Adrenal gland (tissue), 19 donors: ENCODE measurements at places on chromosomes 3 and 15. TPM values are rescaled to one million over a fixed set of nuclear protein-coding genes. Genes with fewer than 3 reads are reported as not detected.

GRCh38 chr15:80478075-80478474, 73.9 kb downstream of the ARNT2 start:
- no peak for DNase-seq

GRCh38 chr15:41822471-41822870, 5.4 kb upstream of the JMJD7 start:
- no peak for DNase-seq

Gene UBAP1L
- 2.9 TPM for total RNA-seq

DNA sequence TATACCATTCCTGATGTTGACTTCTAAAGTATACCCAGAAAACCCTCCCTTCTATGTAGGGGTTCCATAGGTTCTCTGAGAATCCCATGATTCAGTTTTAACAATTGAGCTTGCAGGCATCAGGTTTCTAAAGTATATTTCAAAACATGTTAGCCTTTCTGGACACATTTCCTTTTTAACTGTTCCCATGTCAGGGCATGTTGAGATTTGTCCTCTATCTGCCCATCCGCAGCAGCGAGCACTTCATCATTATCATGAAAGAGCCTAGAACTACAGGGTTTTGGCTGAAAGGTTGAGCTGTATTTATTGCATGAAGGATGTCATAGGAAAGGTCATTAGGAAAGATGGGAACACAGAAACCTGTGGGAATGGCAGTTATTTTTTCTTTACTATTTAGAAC, 201.1 kb upstream of the BHLHE40 start:
- no peak for DNase-seq

Gene CSPG5
- 0.50 TPM for total RNA-seq

- no peak for DNase-seq
Observed at GRCh38 chr15:59419170-59419569, 18.8 kb upstream of the FAM81A start.

DNA sequence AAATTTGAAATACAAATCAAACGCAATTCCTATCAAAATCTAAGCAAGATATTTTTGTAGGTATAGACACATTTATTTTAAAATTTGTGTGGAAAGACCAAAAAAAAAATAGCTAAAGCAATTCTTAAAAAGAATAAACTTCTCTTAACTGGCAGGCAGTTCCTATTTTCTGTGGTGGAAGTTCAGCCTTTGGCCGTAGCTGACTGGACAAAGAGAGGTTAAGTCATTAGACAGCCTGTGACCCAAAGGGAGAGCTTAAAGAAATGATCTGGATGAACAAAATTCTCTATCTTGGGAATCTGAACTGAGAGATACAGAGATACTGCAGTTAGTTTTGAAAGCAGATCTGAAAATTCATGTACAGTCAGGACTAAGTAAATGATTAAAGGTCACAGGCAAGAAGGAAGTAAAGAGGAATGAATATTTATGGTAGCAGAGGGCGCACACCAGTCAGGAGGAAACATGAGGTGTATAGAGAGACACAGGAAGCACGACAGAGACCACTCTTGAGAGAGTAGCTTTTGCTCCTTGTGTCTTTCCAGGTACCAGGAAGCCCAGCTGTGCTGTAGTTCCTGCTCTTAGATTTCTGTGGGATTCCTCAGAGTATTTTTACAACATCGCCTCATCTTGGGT, 57.5 kb downstream of the TPRG1 start:
- no peak for DNase-seq

- DNase-seq = no peak
Observed at GRCh38 chr3:133703915-133704314, 42.2 kb upstream of the TOPBP1 start.

Gene RAP2B
- 9.2 TPM for total RNA-seq

GRCh38 chr15:63381301-63382204, at the start of gene CA12:
TSS of gene CA12 (minus strand) at chr15:63381846. CDS start at chr15:63381720, 126 bp downstream.
- DNase-seq = peak; percentile 27

DNA sequence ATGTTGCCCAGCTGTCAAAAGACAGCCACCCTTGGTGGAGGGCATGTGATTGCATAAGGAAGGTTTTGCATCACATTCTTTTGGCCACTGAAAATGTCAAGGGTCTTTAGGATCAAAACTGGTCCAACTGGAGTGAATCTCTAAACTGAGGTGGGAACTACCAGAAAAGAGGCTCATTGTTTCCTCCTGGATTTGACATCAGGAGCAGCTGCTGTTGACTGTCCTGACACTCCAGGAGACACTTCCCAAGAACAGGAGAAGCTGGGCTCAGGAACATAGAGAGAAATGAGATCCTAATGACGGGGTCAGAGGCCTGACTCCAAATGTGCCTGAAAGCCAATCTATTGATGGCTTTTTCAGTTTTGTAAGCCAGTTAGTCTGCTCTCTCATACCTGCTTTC, 105.3 kb upstream of the LRIG1 start:
- DNase-seq = no peak

DNA sequence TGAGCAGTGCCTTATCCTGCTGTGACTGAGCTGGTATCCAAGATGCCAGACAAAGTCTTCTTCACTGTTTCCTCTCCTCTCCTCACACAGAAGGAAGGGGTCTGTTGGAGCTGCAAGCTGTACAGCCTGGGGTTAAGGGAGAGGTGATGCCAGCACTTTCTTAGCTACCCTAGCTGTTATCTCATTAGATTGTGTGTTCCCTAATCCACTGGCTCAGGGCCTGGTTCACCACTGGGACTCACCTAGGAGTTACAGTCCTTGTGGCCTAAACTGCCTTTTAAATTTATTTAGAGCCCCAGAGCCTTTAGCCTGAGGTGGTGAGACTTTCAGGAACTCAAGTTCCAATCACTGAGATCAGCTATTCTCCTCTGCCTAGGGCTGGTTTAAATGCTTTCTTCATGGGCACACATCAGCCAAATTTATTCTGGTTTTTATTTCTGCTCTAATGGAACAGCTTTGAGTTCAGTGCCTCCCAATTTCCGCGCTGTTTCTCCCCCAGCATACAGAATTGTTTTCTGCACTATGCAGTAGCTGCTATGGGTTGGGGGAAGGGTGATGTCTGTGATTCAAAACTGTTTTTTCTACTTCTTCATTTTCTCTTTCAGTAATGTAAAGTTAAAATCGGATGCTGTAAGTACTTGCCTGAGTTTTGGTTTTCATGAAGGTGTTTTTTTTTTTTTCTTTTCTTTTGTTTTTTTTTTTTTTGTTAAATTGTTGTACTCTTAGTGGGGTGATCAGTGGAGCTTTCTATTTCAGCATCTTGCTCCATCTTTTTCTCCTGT, 198.8 kb downstream of the DOCK3 start:
- no peak for DNase-seq

Gene KLHL40
- total RNA-seq = 0.54 TPM

Gene IL20RB
- 1.2 TPM for total RNA-seq

DNA sequence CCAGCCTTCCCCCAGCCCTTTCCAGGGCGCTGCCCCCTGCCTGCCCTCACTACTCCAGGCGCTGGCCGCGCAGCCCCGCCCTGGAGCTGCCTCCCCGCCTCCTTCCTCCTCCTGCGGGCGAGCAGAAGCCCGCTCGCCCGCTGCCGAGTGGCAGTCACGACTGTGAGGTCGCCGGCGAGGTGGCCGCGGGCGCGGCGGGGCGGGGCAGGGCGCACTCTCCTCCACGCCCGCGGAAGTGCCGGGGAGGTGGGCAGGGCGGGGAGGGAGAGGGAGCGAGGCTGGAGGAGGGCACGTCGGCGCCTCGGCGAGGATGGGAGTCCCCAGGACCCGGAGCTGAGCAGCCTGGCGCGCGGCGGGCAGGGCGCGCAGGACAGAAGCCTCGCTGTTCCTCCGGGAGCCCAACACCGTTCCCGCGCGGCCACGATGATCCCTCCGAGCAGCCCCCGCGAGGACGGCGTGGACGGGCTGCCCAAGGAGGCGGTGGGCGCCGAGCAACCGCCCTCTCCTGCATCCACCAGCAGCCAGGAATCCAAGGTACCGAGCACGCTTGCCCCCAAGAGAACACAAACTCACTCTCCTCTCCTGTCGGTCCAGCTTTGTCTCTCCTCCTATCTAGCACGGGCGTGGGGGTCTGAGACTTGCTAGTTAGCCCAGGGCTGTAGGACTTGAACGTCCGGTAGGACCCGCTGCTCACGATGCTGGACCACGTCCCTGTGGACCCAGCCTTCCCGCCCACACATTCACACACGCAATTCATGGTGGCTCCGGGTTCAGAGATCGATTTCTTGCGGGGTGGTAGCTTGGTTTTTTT, at the start of gene STAC:
Gene STAC, plus strand, starts transcription at position 284 of the 811 bp plus-strand sequence. Its CDS starts 140 bp downstream, at position 424.
- peak; percentile 25 for DNase-seq

DNA sequence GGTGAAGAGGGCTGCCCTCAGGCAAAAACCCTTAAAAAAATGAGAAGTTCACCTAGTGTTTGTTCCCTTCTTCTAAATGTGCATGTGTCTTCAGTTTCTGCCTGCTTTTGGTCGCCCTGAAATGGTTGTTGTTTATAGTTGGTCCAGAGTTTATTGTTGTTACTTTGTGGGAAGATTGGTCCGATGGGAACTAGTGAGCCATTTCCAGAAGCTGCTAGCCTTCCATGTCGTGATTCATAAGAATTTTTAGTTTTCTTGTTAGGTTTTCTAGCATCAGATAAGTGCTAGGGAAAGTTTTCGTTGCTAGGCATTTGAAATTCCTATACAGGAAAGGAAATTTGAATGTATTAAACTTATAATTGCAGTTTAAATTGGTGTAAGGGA, 33.7 kb downstream of the IFT122 start:
- DNase-seq = no peak

Gene NDN
- 166 TPM for total RNA-seq

- DNase-seq = no peak
Observed at GRCh38 chr15:96474231-96474664, 143.7 kb downstream of the NR2F2 start.

DNA sequence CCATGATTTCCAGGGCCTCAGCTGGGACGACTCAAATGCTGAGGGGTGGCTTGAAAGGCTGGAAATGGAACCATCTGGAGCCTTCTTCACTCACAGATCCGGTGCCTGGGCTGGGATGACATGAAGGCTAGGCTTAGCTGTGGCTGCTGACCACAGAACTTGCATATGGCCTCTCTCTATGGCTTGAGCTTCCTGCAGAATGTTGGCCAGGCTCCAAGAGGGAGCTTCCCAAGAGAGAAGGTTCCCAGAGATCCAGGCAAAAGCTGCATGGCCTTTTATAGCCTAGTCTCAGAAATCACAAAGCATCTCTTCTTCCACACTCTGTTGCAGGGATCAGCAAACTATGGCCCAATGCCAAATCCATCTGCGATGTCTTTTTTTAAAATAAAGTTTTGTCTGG, 44.8 kb downstream of the GATM start:
- DNase-seq = peak; percentile 54

GRCh38 chr3:73908218-73908617, 283.5 kb upstream of the PDZRN3 start:
- DNase-seq = no peak

DNA sequence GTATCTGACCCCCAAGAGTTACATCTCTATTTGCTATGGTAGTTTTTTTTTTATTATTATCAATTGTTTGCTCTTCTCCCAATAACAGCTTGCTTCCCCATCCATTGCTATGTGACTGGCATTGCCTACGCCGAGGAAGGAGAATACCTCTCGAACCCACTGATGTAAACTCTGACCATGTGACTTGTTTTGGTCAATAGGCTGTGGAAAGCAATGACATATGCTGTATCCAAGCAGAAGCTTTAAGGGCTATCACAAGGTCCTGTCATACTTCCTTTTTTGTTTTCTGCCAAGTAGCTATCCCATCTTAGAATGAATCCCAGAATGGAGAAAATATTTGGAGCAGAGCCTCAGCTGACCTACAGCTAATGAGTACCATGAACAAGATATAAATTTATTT, 111.0 kb upstream of the FRMD4B start:
- DNase-seq = no peak

Gene ARL13B
- total RNA-seq = 6.2 TPM

Gene OIP5
- total RNA-seq = 3.8 TPM

DNA sequence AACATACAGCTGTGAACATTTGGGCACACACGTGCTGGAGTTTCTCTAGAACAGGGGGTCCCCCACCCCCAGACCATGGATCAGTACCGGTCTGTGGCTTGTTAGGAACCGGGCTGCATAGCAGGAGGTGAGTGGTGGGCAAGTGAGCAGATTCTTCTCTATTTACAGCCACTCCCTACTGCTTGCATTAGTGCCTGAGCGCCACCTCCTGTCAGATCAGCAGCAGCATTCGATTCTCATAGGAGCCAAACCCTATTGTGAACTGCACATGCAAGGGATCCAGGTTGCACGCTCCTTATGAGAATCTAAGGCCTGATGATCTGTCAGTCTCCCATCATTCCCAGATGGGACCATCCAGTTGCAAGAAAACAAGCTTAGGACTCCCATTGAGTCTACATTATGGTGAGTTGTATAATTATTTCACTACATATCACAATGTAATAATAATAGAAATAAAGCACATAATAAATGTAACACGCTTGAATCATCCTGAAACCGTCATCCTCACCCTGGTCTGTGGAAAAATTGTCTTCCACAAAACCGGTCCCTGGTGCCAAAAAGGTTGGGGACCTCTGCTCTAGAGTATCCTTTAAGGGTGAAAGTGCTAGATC, 25.8 kb downstream of the CHRM5 start:
- no peak for DNase-seq

- no peak for DNase-seq
Observed at GRCh38 chr3:123379041-123379830, 69.7 kb downstream of the ADCY5 start.

- DNase-seq = peak; percentile 33
Observed at GRCh38 chr3:64351713-64352638, 126.7 kb upstream of the PRICKLE2 start.

GRCh38 chr3:171240504-171240835, 213.9 kb upstream of the SLC2A2 start:
- DNase-seq = no peak

DNA sequence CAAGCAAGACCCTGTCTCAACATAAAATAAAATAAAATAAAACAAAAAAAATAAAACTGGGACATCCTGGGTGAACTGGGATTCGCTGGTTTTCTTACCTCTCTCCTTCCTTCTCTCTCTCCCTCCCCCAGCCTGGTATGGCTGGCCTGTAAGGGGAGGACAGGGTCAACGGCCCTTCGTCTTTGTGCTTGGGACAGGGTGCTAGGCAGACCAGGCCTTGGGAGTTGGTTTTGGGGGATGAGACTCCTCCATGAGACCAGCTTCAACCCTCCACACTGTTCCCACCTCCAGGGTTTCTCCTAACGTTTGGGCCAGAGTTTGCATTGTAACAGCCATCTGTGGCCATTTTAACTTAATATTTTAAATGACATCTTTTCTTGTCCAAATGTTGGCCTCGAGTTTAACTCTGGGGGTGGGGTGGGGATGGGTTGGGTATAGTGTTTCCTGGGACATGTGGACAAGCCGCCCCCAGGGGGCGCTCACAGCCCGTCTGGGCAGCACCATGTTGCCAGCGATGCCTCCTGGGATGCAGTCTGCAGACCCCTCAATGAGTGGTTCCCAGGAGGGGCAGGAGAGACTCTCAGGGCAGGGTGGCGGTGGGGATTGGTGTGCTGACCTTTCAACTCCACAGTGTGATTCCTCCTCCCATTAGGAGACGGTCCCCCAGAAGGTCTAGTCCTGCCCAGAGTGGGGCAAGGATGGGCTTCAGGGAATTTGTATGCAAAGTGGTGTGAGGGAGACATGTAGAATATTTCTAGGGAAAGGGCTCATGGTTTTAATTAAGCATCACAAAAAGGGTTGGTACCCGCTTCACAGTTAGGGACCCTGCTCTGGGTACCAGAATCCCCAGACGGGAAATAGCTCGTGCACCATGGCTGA, 37.7 kb upstream of the LCTL start:
- peak; percentile 62 for DNase-seq

- no peak for DNase-seq
Observed at GRCh38 chr15:93694033-93694432, 537.3 kb upstream of the MCTP2 start.
